ENCODE measurements at places on chromosomes 6 and 20.

DNA sequence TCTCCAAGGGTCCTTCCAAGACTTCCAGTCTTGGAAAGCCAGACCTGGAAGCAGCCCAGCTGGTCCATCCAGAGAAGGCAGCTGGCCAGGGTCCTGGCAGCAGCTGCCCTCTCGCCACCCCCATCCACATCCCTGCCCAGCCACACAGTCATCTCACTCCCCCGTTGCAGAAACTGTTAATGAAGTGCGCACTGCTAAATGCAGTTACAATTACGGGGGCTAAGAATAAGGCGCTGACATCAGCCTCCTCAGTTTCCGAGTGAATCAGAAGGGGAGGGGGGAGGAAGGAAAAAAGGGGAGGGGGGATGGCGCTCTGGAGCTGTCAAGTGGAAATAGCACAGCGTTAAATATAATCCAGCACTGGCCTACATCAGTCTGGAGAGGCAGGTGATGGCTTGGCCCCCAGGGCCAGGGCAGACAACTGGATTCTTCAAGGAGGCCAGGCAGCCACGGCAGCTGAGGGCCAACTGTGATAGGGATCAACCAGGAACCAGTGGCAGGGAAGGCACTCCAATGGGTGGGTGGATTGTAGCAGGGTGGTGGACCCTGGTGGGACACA, 6.9 kb downstream of the RIMS4 start:
- no peak for DNase-seq

DNA sequence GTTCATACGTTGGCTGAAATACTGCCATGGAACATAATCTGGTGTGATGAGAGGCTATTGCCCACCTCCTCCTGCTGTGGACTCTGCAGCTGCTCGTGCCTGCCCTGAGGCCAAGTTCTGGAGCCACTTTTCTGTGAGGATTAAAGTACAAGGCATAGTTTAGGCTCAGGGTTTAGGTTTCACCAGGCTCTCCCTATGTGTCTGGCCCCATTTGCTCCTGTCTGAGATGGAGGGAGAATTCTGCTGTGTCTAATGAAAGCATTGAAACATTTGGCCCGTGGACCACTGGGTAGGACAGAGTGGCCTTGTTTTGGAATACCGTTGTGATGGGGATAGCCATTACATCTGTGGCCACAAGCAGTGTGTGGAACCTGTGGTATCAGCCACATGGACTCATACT, 5.9 kb downstream of the WRNIP1 start:
- no peak for DNase-seq

- no peak for DNase-seq
Measured at GRCh38 chr6:25248123-25248522, 31.1 kb upstream of the CARMIL1 start.

DNA sequence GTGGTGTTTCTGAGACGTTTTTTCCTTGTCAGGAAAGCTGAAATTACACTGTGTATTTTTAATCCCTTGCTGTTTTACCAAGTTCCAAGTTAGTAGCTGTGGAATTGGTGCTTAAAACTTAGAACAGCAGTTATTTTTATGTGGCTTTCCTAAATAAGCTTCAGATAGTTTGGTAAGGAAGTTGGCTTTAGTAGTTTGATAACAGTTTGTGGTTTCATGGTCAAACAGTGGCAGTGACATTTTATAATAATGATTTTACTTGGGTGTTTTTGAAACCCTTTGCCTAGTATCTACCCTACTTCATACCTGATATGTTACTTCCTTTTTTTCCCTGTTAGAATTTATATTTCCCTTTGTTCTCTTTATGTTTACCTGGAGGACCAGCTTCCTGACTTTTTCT, 164.9 kb downstream of the JARID2 start:
- no peak for DNase-seq

DNA sequence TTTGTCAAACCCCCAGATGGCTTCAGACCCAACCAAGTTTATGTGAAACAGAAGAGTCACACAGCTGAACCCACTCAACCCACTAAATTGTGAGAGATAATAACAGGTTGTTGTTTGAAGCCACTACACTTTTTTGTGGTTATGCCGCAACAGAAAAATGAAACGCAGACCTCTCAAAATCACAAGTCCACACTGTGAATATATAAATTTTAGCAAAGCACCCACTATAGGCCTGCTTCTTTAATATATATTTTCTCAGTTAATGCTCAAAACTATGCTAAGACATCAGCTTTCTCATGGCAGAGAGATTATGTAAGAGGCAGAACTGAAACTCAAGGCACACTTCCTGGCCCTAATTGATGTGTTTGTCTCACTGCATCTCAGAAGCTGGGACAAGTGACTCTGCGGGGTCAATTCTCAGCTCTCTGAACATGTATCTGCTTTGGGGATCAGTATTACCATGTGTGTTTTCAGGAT, 27.7 kb downstream of the MAP3K5 start:
- DNase-seq: no peak

DNA sequence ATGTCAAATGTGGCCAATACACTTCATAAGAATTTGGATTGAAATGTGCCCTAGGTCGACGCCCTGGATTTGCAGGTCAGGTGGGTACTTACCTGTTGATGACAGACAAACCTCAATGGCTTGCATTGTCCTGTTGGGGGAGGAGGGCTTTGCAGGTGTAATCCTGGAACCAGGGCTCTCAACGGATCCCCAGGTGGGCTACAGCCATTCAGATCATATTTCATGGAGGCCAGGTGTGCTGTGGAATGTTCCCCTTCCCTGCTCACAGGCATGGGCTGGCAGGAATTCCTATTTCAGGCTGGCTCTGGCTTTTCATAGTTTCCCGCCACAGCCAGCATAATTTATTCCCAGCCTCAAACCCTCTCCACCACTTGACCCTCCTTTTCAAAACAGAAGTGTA, 254.7 kb downstream of the SMOC2 start:
- DNase-seq: no peak

GRCh38 chr6:43339168-43339567, 30.3 kb downstream of the ZNF318 start:
- no peak for DNase-seq

DNA sequence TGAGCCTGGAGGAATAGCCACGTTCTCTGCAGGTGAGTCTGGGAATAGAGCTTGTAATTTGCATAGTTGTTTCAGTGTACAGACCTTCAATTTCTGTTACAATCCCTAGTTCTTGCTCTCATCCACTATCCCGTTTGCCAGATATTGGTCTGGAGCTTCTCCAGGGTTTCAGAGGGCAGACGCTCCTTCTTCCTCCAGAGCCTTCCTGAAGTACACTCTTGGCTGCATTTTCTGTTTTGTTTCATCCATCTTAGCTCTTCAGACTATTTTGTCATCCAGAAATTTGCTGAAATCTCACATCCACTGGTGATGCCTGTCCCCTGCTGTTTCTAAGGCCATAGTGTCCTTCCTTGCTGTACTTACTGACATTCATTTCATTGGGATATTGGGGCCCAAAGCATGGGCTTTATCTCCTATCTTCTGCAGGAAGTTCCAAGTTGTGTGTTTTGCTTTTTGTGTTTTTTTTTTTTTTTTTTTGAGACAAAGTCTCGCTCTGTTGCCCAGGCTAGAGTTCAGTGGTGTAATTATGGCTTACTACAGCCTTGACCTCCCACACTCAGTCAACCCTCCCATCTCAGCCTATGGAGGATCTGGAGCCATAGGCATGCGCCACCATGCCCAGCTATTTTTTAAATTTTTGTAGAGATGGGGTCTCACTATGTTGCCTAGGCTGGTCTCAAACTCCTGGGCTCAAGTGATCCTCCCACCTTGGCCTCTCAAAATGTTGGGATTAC, 18.7 kb downstream of the CDS2 start:
- DNase-seq: no peak

DNA sequence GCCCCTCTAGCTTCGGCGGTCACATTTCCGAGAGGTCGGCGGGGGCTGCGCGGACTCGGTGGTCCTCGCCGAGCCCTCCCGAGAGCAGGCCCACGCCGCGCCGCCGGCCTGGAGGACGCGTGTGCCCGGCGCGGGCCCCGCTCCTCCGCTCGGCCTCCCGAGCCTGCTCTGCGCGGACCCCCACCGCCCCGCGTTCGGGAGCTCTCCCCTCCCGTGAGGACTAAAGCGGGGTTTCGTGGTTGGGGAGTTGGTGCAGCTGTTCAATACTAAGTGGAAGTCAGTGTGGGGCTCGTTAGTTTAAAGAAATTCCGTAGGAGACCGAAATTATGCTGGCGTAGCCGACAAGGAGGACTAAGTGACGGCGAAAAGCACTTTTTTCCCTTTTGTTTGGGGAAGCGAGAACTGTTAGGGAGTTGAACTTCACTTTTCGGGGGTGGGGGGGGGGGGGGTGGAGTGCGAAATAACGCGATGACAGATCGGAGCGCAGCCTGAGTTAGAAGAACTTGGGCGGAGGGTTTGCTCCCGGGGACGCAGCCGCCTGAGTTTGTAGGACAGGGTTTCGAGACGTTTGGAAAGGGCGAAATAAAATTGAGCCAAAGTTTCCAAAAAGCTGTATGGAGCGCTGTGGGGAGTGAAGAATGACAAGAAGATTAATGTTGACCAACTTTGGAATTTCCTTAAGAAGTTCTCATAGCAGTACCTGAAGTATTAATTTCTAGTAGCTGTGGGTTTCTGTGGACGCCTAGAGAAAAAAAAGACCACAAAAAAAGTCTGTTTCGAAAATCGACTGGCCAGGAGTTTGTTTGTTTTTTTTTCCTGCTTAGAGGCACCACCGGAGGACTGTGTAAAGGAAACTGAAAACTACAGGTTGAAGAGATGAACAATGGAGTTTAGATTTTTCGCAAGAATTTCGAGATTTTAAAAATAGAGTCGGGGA, 1.4 kb downstream of the QKI start:
- DNase-seq: no peak
